Karpas-422 (cell line): ENCODE measurements at places on chromosomes 2 and 18. TPM values are rescaled to one million over a fixed set of nuclear protein-coding genes. Genes with fewer than 3 reads are reported as not detected.

Gene CRYGC
- total RNA-seq = not detected in 2 replicates

DNA sequence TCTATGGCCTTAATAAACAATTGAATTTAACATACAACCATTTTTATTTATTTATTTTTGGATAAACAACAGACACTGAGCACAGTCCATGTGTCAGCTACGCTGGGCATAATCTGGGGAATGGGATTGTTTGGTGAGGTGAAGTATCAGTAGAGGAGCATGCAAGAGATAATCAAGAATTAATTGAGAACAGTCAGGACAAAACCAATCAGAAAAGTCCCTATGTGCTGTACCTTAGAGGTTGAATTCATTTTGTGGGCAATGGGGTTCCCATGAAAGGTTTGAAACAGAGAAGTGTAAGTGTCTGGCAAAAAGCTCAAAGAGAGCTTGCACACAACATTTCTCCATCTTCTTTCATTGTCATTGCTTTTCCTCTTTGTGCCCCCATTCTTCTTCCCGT lies 198.2 kb downstream of the RNF144A start:
- no peak for DNase-seq

Gene MAP2
- total RNA-seq = 0.97 and 1.5 TPM in 2 replicates

GRCh38 chr2:70181363-70181956 lies 9.4 kb downstream of the C2orf42 start:
- no peak for DNase-seq

DNA sequence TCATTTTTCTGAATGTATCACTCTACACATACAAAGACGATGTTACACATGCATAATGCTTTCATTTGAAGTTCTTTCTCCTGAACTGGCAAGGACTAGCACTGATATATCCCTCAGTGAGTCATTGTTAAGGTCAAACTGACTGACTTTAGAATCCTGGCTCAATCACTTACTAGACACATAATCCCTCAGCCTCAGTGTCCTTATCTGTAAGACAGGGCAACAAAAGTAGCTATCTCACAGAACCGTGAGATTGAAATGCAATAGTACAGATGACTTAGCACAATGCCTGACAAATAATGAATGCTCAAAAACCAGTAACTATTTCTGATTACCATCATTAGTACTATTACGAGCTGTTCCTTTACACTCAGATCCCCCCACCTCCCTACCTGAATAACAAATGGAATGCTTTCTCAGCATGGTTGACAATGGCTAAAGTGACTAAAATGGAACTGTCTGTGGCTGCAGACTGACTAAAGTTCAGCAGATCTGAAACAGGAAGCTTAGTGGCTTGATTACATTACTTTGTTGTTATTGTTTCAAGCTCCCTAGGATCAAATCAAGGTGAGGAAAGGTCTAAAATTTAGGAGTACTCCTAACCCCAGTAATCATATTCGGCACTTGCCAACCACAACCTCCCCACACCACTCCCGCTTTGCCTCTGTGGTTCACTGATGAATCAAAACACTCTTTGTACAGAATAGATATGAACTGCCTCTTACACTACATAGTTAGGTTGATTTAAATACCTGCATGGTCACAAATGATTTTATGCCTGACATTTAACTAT lies 35.8 kb upstream of the CACNB4 start:
- DNase-seq = no peak

DNA sequence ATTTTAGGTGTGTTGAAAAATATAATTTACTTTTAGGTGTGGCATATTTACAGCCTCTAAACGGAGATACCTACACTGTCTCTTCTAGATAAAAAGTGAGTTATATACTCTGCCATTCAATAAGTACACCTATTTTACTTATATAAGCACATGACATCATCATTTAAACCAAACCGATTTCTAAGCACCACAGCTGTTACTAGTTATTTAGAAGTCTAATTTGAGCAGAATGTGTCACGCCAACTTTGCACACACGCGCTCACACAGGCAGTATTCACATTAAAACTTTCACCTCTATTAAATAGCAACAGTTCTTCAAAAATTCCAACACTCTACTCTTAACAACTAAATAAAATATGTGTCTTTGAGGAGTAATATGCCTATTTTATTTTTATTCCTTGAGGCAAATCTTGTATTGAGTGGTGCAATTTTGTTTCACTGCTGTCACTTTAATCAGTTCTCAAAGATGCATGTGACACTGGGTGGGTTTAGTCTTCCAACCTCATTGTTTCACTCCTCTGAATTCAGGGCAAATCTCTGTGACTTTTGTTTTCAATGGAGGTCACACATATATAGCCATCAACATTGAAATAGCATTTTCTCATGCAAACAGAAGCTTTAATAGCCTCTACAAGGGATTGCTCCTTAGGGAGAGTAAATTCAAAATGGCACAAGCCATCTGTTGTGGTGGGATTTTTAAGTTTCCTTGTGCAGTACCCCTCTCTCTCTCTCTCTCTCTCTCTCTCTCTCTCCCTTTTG lies 721.0 kb downstream of the PLCL1 start:
- no peak for DNase-seq

- no peak for DNase-seq
Observed at GRCh38 chr18:49681387-49681786, 119.5 kb downstream of the LIPG start.

GRCh38 chr18:47737198-47737830 lies 193.1 kb downstream of the SMAD2 start:
- no peak for DNase-seq

DNA sequence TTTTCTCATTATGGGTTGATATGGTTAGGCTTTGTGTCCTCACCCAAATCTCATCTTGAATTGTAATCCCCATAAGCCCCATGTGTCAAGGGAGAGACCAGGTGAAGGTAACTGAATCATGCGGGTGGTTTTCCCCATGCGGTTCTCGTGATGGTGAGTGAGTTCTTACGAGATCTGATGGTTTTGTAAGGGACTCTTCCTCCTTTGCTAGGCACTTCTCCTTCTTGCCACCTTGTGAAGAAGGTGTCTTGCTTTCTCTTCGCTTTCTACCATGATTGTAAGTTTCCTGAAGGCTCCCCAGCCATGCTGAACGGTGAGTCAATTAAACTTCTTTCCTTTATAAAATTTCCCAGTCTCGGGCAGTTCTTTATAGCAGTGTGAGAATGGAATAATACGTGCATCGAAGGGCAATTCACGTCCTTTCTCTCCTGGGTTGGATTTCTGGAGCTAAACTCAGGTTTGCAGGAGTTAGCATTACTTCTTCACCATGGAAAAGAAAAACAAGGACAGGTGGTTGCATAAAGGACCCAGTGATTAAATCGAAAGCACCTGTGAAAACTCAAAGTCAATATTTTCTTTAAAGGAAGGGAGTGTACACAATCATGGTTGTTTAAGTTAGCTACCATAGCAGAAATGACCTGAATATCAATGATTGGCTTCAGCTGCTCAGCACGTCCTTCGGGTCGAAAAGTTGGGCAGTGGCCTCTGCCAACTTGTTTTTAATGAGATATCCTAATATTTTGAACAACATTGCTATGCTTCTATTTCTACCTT lies 54.1 kb downstream of the CDC42EP3 start:
- DNase-seq = no peak

DNA sequence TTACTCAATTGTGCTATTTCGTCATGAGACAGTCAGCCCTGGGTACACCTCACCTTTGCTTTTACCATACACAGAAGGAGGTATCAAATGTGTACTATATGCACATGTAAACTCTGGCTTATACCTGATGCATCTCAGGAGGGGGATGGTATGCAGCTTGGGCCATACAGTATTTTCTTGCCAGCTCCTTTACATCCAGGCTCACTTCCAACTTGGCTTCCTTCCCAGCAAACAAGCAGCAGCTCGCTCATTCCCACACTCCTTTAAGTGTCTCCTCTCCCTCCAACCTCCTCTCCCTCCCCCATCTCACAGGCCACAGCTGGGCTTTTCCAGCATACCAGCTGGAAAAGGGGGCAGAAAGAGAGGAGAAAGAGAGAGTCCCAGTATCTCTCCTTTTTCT lies 9.6 kb downstream of the MARCHF4 start:
- DNase-seq = no peak

Gene SLC9A4
- total RNA-seq = not detected in 2 replicates

DNA sequence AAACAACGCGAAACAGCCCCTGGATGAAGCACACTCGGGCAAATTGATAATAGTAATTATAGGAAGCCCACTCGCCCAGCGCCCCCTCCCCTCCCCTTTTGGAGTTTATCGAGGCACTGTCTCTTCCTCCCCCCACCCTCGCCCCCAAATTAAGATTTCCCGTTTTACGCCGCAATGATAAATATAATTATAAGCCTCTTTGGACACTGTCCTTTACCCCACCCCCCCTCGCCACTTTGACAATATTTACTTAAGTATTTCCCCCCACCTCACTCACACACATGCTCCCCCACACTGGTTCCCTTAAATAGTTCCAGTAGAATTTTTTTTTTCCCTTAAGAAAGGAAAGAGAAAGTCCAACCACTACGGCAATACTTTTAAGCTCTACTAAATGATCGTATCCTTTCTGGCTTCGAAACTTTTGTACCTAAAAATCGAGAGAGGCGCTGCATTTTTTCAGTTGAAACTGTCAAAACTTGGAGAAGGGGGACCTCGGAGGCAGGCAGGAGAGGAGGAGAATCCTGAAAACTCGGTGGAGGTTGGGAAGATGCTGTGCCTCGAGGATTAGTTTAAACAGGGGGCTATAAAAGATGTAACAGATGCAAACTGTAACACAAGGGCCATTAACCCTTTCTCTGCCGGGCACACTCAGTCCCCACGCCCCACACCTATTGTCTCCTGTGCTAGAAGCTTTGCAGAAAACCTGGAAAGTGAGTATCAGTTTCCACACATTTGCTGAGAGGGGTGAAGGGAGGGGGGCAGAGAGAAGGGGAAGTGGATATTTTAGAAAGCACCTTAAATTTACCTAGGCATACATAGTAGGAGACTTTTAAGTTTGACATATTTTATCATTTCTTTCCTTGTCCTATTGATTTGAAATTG lies 1.8 kb downstream of the ZEB2 start:
- peak; percentile 74 for DNase-seq

DNA sequence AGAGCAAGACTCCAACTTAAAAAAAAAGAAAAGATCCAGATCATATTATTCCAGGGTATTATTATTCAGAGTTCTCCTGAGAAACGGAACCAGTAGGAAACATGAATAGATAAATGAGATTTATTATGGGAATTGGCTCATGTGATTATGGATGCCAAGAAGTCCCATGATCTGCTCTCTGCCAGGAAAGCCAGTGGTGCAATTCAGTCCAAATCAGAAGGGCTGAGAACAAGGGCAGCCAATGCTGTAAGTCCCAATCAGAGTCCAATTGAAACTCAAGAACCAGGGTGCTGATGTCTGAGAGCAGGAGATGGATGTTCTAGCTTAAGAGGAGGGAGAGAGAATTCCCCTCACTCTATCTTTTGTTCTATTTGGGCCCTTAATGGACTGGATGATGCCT lies 7.8 kb downstream of the SCYGR2 start:
- no peak for DNase-seq

Gene KLHL14
- 17.2 and 20.5 TPM in 2 replicates for total RNA-seq

- DNase-seq = no peak
Observed at GRCh38 chr2:190744041-190744440, 95.2 kb downstream of the NAB1 start.

DNA sequence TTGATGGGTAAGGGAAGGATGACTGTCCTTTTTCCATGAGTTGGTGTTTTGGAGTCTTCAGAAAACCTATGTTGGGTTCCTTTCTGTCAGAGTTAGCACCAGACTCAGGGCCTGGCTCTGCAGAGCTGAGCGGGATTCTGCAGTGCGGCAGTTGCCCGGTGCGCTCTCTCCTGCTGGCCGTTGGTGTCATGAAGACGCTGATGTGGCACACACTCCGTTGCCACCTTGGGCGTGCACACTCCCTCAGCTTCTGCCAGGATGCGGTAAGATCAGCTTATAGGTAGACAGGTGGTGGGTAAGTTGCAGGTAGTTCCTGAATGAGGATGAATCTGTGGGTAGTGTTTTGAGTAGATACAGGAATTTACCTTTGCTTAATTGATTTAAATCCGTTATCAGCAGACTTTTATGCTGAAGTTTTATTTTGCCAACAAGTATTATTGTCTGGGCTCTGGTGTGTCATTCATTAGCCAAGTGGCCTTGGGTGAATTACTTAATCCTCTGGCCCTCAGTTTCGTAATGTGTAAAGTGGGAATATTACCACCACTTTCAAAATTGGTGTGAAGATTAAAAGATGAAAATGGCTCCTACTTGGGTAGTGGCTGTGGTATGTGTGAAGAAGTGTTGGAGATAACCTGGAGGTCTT lies 26.8 kb downstream of the DGKD start:
- DNase-seq = no peak

- no peak for DNase-seq
Observed at GRCh38 chr2:1510176-1510575, 96.9 kb downstream of the TPO start.

Gene HRH4
- 0.15 TPM in 1 of 2 replicates, not detected in the other for total RNA-seq

DNA sequence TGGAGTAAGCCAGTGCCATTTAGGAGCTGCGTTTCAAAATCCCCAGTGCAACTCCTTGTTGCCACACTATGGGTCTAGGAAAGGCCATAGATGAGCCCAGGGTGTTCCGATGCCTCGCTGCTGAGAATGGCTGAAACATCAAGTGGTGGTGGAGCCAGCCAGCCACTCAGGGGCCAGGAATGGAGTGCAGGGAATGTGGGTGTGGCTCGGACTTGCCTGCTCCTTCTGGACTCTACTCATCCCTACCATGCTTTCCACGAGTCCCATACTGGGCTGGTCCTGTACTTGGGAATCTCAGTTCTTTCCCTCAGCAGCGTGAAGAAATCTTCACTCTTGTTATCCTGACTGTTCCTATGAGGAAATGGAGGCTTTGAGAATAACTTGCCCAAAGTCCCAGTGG lies 143.5 kb downstream of the INSIG2 start:
- no peak for DNase-seq

- no peak for DNase-seq
Observed at GRCh38 chr2:69309351-69310110, 77.5 kb downstream of the GFPT1 start.

Gene FRZB
- total RNA-seq = not detected in 2 replicates

DNA sequence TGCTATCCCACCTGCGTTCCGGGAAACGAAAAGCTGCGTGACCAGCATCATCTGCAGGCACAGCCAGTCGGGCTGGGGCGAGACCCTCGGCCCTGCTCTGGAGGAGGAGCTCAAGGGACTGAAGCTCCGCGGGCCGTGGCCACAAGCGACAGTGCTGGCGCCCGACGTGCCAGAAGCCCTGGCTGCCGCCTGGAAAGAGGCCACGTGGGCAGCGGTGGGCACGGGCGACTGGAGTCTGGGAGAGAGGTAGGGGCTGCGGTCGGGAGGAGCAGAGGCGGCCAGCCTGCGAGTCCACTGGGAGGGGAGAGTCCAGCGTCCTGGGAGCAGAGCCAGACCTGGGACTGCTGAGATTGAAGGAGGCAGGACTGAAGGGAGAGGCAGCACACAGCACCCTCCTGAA lies 9.2 kb downstream of the DTYMK start:
- DNase-seq = no peak

GRCh38 chr2:105749583-105750400 lies 5.1 kb downstream of the NCK2 start:
- no peak for DNase-seq

- no peak for DNase-seq
Observed at GRCh38 chr2:148789059-148789458, 86.0 kb upstream of the KIF5C start.

GRCh38 chr18:69845593-69846506 lies 101.8 kb downstream of the CD226 start:
- no peak for DNase-seq
